ENCODE measurements at places on chromosomes 1 and 21.

GRCh38 chr1:3070309-3070643, 1.3 kb downstream of the PRDM16 start:
- no peak for DNase-seq

DNA sequence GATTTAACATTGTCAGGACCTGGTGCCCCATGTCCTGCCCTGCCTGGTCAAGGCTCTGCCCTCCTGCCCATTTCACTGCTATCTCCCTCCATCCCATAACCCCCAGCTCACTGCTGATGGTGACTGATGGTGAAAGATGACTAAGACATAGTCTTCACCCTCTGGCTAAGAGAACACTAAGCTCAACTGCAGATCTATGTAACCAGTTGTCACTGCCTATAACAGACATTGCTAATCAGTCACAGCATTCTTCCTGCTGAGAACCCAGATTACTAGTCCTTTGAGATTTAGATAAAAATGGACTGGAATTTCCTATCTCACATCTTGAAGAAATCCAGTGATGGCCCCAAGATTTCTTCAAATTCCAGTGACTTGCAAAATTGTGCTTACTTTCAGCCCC, 8.0 kb upstream of the ZNF362 start:
- DNase-seq = no peak

- no peak for DNase-seq
Observed at GRCh38 chr21:29151931-29152330, 21.5 kb downstream of the MAP3K7CL start.

- DNase-seq = no peak
Observed at GRCh38 chr1:227433663-227434341, 115.5 kb upstream of the CDC42BPA start.

DNA sequence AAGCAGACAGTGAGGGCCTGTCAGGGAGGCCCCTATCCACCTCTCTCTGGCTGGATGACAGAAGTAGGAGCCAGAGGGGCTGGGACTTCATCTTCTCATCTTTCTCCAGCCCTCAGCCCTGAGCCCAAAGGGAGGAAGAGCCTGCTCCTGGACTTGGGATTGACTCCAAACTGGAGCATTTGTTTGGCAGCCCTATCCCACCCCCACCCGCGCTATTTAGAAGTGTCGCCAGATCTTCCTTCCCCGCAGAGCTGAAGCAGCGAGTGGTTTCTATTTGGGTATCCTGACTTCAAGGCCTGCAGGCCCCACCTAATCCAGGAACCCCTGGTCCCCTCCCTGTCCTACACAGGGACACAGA, 9.6 kb downstream of the NES start:
- DNase-seq = no peak

DNA sequence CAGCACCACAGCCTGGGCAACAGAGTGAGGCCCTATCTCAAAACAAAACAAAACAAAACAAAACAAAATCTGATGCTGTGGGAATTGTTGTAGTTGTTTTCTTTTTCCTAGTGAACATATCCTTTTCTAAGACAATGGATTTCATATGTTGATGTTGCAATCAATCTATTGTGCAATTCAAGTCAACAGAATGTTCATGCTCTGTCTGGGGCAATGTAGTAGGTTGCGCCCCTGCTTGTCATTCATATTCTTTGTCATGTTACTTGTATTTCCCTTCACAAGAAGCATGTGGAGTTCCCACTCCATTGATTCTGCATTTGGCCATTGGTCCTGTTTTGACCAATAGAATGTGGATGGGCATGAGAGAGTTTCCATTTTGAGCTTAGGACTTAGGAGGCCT, 223.9 kb downstream of the DUSP10 start:
- no peak for DNase-seq

DNA sequence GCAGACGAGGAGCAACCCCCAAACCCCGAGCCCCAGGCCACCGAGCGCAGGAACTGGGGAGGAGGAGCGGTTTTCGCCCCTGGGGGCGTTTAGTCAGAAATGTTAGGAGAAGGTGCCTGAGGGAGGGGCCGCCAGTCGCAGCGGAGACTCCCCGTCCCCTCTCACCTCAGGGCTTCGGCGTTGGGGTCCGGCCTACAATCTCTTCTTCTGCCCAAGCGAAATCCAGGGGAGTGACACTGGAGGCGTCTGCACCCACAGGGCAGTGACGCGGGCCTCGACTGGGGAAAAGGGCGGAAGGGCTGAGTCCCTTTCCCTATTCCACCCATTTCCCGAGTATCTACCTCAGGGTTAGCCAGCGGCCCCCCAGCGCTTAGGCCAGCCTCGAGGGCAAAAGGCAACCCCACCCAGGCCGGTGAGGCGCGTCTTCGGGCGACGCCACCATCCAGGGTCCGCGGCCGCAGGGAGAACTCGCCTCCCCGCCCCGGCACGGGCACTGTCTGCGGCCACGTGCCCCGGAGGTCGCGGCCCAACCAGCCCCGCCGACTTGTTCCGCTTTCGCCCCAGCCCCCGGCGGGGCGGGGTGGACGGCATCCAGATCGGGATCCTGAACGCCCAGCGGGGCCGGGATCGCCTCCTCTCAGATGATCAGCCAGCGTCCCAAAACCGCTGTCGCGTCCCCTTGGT, 118.7 kb upstream of the BARHL2 start:
- no peak for DNase-seq

GRCh38 chr1:199918196-199918769, 109.2 kb upstream of the NR5A2 start:
- DNase-seq = no peak

DNA sequence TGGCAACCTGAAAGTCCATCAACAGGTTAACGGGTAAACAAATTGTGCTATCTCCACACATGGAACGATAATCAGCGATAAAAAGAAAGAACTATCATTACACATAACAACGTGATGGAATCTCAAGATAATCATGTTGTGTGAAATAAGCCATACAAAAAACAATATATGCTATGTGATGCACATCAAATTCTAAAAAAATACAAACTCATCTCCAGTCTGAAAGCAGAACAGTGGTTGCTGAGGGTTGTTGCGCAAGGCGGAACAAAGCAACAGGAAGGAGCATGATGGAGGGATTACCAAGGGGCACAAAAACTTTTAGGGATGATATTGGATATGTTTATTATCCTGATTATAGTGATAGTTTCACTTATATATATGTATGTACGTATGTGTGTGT, 324.8 kb downstream of the VAV3 start:
- no peak for DNase-seq

- DNase-seq = no peak
Observed at GRCh38 chr1:154488922-154489321, 13.1 kb upstream of the TDRD10 start.

- DNase-seq = no peak
Observed at GRCh38 chr1:231337043-231337471, 595 bp downstream of the EXOC8 start.

DNA sequence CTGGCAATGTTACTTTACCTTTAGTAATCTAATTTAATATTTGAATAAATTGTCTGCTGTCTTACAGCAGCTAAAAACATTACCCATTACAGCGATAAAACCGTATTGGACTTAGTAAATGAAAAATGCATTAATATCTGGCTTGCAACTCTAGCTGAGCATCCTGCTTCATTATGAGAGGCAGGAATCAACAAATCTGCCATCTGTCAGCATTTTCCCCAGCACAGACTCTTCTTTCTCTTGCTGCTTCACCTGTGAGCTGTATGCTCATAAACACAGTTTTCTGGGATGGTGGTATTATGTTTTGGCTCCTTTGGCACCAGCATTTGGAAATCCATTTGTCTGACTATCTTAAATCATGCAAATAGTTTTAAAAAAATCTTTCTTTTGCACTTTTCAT, 487.1 kb downstream of the KCNT2 start:
- DNase-seq = no peak

DNA sequence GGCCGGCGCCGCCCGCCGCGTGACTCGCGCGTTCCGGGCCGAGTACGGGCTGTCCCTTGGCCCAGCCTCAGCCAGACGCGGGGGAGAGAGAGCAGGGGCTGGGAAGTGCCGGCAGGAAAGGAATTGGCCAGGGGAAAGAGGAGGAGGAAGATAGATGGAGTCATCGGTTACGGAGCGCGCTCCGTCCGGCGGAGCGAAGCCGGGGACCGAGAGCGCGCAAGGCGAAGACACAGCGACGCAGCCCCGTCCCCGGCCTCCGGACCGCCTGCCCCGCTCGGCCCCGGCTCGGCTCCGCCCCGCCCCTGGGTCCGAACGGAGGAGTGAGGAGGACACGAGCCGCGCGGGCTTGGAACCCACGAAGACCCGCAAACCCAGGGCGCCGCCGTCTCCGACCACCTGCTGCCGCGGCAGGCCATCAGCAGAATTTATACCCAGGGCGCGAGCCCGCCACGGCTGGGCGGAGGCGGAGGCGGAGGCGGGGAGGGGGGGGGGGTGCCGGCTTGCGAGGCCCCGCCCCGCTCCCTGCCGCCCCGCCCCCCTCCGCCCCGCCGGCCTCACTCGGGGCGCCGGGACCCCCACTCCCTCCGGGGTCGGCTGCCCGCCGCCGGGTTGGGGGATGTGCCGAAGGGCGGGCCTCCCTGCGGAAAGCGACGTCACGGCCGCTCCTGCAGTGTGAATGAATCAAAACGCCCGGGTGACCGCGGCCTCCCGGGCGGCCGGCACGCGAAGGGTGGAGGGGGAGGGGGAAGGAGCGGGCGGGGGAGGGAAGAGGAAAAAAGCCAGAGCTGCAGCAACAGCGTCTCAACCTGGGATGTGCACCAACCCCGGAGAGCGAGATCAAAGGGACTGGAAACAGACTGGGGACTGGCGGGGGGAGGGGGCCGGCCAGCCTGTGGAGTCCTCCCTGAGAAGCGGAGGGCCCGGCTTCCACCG, at the start of gene LHX4:
Gene LHX4, plus strand, starts transcription at position 782 of the 933 bp plus-strand sequence. CDS start 266 bp downstream, outside the sequence.
- DNase-seq = no peak

DNA sequence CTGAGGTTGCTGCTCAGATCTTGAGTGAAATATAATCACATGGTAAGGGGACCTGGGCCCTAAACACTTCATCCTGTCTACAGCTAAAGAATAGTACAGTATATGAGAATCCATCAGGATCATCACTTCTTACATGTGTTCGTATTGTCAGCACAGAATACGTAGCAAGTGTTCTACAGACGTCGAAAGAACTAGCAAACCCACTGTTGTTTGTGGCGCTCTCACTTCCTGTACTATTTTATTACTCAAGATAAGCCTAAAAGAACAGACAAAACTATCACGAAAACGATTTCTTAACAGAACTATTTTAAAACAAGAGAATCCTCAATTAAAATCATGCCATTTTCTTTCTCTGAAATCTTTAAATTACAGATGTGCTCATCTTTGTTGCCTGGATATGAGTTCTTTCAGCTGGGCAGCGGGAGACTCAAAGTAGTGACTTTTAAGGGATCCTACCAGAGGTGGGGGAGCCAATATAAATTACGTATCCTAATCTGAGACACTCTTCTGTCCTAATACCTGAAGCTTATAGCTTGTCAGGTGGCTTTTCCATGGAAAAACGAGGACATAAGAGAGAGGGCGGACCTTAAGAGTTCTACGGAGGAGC, 724 bp downstream of the ST7L start:
- no peak for DNase-seq

DNA sequence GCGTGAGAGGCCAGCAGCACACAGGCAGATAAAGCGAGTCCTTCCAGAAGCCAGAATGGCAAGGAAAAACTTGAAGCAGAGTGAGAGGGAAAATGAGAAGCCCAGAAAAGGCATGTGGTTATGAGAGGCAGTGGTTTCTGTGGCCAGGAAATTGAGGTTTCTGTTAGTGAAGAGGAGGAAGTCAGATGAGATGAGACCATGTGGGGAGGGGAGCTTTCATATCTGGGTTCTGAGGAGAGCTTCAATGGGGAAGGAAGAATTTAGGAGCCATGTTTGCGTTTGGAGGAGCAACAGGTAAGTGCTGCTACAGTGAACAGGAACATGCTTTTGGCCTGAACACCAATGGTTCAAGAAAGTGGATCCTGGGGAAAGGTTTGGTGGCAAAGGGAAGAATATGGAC, 6.1 kb upstream of the CD1A start:
- no peak for DNase-seq

GRCh38 chr1:207818971-207819451, 67.2 kb downstream of the CD46 start:
- peak; percentile 72 for DNase-seq

DNA sequence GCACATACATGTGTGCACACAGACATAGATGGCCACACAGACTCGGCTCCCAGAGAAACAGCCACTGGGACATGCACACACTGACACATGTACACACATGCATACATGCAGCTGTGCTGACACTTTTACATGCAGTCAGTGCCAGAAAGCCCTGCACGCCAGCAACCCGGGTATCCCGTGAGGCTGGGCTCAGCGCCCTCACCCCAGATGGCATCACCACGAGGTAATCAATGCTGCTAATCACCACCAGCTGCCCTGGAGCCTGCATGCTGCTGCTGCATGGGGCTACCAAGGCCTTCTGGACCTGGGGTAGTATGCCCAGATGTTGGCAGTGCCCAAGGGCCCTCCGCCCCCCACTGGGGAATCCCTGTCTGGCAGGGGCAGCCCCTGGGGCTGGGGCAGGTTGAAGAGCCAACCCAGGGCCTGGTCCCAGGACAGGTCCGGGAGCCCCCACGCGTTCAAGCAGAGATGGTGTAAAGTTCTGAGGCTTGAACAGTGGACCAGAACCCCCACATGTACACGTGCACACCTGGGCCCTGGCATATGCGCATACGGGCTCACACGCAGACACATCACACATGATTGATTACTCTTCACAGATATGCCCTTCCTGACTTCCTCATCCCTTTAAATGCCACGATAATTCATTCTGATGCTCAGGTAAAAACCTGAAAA, 2.7 kb upstream of the COL16A1 start:
- DNase-seq = no peak

GRCh38 chr1:162069334-162070093, at the start of gene NOS1AP:
Gene NOS1AP (plus strand): TSS chr1:162069691. CDS start chr1:162070178, 487 bp downstream.
- DNase-seq = no peak

- DNase-seq = no peak
Observed at GRCh38 chr1:22831729-22832413, 121.2 kb downstream of the EPHB2 start.

DNA sequence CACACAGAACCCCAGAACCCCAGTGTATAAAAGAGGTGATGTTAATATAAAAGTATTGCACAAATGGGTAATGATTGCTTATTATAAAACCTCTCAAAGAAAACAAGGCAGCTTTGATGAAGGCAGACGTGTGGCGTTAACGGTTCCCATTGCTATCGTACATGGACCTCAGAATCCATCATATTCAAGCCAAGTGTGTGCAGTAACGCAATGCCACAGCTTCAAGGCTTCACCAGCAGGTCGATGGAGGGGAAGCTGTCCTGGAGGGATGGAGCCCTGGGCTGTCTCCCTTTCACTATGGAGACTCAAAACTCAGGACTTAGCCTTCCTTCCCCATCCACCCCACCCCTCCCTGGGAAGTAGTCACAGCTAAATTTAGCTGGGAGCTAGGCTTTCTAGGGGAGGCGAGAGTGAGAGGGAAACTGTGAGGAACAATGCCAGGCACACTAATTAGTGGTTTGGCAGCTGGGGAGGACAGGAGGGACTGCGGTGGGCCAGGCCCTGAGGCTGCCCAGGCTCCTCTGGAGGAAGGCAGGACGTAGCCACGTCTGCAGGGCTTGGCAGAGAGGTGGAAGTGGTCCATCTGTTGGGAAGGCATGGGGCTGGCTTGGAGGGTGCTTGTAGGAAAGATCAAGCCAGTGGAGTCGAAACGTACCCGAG, 121.2 kb downstream of the HMGB4 start:
- no peak for DNase-seq
